Caco-2 (cell line): ENCODE measurements at places on chromosomes 3 and 15. TPM values are rescaled to one million over a fixed set of nuclear protein-coding genes. Genes with fewer than 3 reads are reported as not detected.

Gene MINAR1
- 0.34 and 0.49 TPM in 2 replicates for total RNA-seq

- no peaks in the 10 kb centered on the region for H3K27me3 ChIP-seq
- DNase-seq, result peak; percentile 72
- H3K36me3 ChIP-seq, result no peaks in the 10 kb centered on the region
- H3K4me3 ChIP-seq, result no peak overlapping the region
- H3K27ac ChIP-seq, result peak overlapping the region; percentile 90
- H3K4me1 ChIP-seq, result peaks cover 10% of the 10 kb centered on the region
Observed at GRCh38 chr3:195352895-195353488, 82.0 kb upstream of the XXYLT1 start.

Gene C3orf85
- 0.48 and 0.81 TPM in 2 replicates for total RNA-seq

Gene PTPRG
- total RNA-seq, result 46.4 and 46.5 TPM in 2 replicates

DNA sequence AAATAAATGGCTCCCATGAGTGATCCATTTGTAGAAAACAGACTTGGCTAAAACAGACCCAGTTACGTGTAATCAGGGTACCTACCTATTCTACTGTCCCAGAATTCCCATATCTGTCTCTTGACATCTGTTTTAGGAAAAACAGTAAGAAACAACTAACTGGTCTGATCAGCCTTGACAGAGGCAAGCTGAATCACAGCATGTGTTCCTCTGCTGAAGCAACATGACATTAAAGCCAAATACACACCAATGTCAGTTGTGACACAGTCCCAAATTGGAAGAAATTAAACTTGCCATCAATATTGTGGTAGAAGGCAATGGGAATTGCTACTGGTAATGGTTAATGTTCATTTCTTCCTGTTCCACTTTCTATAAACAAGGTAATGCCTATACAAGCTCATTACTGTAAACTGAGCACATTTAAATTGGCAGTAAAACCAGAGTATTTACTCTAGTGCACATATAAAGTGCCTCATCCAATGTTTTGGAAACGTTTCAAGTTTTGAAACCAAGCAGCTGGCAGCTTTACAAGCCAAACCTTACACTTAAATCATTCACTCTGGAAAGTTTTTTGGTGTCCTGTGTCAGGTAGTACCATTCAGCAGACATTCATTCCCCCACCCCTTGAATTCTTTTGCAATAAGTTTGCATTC lies 27.0 kb downstream of the ALDH1A2 start:
- DNase-seq, result no peak
- H3K36me3 ChIP-seq, result no peaks in the 10 kb centered on the region
- no peak overlapping the region for H3K27ac ChIP-seq
- H3K4me1 ChIP-seq, result no peaks in the 10 kb centered on the region; the same call in 1 of the 2 replicates
